ENCODE measurements at places on chromosomes 1 and 21.
A peak's percentile ranks its signal among the peaks of the same experiment; 100 is the strongest.

DNA sequence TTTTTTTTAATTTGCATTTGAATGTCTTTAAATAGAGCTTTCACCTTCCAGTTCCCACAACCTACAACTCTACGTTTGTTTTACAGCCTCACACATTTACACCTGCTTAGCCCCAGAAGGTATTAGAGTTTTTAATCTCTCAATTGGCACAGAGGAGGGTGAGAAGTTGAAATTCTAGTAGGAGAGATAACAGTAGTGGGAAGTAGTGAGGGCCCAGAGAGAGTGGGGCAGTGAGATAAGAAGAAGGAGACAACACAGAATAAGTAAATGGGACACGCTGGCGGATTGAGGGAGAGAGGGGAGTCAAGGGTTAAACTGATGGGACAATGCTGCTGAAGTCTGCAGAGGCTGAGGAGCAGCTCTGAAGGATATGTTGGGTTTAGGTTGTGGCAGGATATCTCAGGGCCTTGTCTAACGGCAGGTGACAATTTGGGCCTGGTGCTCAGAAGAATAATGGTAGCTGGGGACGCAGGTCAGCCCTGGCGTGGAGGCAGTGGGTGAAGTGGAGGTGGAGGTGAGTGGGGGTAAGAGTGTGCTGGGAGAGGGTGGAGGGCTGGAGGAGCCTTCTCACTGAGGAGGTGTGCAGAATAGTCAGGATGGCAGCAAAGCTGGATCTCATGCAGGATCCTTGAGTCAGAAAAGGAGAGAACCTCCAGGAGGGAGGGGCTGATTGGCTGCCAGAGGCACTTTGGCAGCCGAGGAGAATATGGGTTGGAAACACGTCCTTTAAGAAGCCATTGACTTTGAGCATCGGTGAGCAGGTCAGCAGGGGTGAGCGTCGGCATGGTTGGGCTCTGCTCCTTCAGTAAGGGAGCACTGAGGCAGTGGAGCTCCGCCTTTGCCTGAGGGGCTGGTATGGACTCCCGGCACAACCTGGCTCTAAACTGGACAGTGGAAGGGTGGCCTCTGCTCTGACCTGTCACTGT is 72.9 kb downstream of the SYT6 start:
- no peak for DNase-seq

- DNase-seq, result peak; percentile 77
Observed at GRCh38 chr21:34029743-34030528, 43.4 kb upstream of the MRPS6 start.

- no peak for DNase-seq
Observed at GRCh38 chr1:44239331-44239960, 26.2 kb downstream of the DMAP1 start.

- peak; percentile 30 for DNase-seq
Observed at GRCh38 chr1:52551507-52552235, 1.2 kb downstream of the TUT4 start.

- no peak for DNase-seq
Observed at GRCh38 chr1:43563876-43564539, 33.3 kb downstream of the PTPRF start.

DNA sequence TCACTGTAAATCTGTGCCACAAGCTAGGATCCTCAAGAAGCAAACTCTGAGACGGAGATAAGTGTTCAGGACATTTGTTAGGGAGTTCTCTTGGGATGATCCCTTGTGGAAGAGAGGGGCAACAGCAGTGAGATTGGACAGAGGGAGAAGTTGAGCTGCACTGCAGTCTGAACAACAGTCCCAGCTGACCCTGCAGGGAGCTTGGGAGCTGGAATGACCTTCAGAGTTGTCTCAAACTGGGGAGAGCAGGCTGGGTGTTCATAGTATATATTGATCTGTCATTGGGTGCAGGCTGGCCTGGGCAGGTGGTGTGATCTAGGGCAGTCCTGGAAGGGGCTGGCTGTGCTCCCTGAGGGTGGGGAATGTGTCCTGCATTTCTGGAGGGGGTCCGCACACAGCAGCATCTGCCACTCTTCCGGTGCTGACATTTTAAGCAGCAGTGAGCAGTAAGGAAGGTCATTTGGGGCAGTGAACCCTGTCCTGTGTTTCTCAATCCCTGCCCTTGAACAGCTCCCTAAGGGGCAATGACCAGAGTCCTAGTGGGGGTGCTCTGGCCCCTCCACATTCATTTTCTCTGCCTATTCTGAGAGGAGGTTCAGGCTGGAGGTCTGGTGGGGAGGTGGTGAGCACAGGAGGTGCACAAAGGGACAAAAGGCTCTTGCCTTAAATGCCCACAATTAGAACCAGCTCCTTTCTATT is 90.2 kb upstream of the PPM1J start:
- DNase-seq, result no peak

GRCh38 chr1:157235307-157235706 is 97.1 kb upstream of the ETV3 start:
- DNase-seq, result no peak

- no peak for DNase-seq
Observed at GRCh38 chr1:2982615-2983318, 38.5 kb upstream of the ACTRT2 start.

DNA sequence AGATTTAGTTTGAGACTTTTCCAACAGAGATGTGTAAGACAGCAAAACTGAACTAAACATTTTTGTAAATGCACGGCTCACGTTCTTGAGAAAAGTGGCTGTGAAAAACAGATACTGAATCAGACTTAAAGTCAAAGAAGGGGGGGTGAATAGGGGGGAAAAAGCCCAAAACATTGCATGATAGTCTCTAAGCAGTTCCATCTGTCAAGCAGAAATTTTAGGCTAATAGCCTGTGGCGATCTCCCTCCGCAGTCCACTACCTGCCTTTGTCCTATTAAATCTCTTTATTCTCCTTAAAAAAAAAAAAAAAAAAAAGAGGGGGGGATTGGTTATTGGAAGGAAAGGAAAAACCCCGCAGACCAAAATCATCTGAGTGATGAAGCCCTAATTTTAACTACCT is 217.6 kb upstream of the NFIA start:
- no peak for DNase-seq

GRCh38 chr1:69572921-69573320 is 5.2 kb downstream of the LRRC7 start:
- no peak for DNase-seq

DNA sequence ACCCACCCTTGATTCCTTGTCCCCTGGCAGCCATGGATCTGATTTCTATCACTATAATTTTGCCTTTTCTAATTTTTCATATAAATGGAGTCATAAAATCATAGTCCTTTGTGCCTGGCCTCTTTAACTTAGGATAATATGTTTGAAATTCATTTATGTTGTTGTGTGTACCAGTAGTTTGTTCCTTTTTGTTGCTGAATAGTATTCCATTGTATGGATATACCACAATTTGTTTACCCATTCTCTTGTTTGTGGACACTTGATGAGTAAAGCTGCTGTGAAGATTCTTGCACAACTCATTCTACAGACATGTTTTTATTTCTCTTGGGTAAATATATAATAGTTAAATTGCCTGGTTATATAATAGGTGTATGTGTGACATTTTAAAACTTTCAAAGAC is 22.7 kb upstream of the GJA8 start:
- no peak for DNase-seq

- no peak for DNase-seq
Observed at GRCh38 chr1:220787069-220787619, 431 bp downstream of the MTARC1 start.

DNA sequence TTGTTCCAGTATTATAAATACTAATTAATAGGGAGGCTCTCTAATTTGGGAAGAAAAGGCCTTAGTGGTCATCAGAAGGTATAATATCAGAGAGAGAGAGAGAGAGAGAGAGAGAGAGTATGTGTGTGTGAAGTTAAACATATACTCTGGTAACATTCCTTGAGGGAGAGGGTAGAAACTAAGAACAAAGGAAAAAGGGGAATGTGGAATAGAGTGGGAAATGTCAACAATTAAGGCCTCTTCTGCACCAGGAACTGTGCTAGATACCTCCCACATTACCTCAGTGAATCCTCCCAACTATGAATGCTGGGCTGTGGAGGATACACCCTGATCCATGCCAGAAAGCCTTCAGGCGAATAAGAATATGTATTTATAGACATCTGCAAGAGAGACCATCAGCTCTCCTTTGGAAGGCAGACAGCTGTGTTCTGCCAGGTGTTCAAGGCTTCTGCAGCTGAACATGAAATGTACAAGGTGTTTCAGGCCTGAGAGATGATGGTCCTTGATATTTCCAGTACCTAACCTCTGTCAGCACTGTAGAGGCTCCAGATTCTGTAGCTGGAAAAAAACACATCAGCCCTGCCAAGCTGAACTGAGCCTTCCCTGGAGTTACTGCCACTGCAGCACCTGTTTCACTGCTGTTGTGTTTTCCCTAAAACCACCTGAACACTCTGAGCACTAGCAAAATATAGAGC is 29.1 kb downstream of the TBX15 start:
- no peak for DNase-seq

GRCh38 chr1:225445639-225446594 is 18.1 kb upstream of the LBR start:
- no peak for DNase-seq

GRCh38 chr1:173176246-173176645 is 30.9 kb downstream of the TNFSF4 start:
- no peak for DNase-seq

DNA sequence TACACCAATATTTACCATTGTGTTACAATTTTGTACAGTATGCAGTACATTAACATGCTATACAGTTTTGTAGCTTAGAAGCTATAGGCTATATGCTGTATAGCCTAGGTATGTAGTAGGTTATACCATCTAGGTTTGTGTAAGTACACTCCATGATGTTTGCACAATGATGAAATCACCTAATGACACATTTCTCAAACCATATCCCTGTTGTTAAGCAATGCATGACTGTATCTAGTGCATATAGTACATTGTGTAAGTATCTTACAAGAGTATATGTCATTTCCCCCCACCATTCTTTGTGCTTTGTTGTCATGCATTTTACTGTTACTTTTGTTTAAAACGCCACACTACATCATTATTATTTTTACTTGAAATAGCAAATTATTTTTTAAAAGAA is 65.7 kb upstream of the RNF11 start:
- no peak for DNase-seq

- peak; percentile 34 for DNase-seq
Observed at GRCh38 chr1:243598433-243598832, 251.6 kb downstream of the AKT3 start.

- no peak for DNase-seq
Observed at GRCh38 chr1:26191739-26192138, 1.3 kb downstream of the CATSPER4 start.

DNA sequence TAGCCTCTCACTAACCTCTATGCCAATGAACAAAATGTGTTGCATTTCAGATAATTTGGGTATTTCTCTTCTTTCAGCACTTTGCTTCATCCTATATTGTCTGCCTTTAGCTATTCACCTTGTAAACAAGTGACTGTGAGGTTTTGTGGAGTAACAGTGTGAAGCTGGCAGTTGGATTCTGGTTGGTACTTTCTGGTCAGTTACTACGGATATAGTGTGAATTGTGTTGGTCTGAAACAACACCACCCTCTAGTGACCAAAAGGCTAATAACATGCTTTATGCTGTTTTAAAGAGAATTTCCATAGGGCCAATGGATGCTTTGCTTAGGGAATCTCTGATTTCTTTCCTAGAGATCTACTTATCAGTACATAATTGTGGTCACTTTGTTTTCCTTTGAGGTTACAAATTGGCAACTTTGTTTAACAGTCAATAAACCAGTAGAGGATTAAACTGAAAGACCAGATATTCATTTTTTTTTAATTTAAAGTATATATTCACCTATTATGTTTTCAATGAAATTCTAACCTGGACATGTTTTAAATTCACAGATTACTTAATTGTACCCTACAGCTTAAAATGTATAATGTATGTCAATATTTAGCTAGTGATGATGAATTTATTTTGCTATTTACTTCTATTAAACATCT is 2.5 kb upstream of the PTGER3 start:
- peak; percentile 64 for DNase-seq

GRCh38 chr21:33189237-33189636 is 40.5 kb upstream of the IFNAR2 start:
- no peak for DNase-seq

GRCh38 chr1:181936768-181937581 is 124.5 kb downstream of the ZNF648 start:
- peak; percentile 44 for DNase-seq

DNA sequence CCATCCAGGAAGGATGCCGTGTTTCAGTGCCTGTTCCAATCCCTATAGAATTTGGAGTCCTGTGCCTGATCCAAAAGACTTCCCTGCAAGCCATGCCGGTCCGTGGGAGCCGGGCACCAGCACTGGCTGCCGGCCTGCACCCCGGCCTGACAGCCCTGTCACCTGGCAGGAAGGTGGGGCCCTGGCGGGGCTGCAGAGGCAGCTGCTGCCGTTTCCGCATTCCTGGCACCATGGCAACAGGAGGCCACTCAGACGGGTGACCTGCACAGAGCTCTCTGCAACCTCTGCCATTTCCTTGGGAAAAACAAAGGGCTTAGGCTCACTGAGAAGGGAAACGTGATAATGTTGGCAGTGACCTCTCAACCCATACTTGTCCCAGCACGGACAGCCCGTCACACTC is 63.2 kb upstream of the TMEM51 start:
- no peak for DNase-seq

- no peak for DNase-seq
Observed at GRCh38 chr1:196180847-196181593, 427.2 kb downstream of the KCNT2 start.

DNA sequence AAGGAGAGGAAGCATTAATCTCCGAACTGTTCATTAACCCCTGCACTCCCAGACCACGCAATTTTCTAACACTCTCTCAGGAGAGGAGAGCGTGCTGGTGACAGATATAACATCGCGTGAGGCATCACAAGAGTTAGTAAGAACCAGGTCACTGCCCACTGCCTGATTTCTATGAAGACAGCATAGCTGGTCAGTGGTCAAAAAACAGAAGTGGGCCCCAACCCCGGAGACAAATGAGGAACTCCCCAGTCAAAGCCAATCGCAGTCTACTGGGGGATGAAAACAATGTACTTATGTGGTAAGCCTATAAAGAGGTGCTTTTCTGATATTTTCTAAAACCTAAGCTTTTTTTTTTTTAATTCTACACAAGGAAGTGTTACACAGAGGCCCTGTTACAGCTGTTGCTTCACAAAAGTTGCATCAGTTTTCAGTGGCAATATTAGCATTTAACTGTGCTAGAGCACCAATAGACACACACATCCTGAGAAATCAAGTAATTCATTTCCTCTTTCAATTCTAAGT is 231.8 kb upstream of the IRF2BP2 start:
- DNase-seq, result peak; percentile 54

Data from activated CD4-positive, alpha-beta T cell treated with anti-CD3 and anti-CD28 coated beads, Interleukin-2, Interleukin-4, amounts not matched to agents 100 ng/mL and 50 ng/mL, durations not matched to agents 16 hours and 8 hours (primary cell).